ENCODE measurements at places on chromosomes 6 and 20.

GRCh38 chr6:151067684-151068596 lies 171.8 kb upstream of the AKAP12 start:
- no peak for DNase-seq

GRCh38 chr20:63947638-63948456 lies 8.4 kb downstream of the UCKL1 start:
- DNase-seq: no peak

GRCh38 chr6:150380256-150380655 lies 11.4 kb downstream of the IYD start:
- no peak for DNase-seq

DNA sequence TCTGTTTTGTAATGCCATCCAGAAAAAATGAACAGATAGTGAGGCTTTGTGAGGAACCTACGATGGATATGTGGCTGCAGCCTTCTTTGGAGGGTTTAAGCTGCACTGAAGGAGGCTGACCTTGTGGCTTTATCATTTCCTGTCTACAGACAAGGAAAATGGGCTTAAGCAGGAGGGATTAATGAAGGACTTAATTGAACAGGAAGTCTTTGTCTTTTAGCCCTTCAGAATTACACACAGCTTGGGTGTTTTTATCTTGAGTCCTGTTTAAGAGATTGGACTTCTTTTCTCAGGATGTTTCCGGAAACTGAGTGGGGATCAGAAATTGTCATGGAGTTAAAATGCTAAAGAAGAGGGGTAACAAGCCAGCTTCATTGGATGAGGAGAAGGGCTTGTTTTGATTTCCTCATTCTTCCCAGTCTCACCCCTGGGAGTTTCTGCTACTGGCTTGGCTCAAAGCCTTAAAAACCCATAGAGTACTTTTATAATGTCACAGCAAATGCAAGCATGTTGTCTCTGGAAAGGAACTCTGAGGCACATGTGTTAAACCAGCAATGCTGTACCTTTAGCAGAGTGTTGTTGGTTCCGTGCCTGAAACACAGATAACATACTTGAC lies 193.6 kb downstream of the JARID2 start:
- no peak for DNase-seq

DNA sequence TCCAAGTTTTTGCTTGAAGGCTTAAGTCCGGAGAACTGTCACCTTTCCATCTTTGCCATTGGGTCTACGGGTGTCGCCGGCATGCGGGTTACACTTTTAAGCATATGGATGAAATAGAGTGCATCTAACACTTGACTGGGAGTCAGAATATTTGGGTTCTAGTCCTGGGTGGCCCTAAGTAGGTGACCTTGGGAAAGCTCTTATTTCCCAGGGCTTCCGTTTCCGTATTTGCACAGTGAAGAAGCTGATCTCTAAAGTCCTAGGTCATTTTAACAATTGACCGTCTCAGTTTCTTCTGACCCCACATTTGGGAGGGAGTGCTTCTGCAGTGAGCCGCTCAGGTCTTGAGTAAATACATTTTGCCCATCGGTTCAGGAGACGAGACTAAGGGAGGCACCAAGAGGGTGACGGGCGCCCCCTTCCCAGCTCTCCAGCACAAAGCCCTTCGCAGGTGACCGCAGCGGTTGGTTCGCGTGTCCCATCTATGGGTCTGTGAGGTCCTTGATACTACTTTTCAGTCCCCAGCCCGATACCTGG lies 651 bp upstream of the BLTP3A start:
- no peak for DNase-seq

DNA sequence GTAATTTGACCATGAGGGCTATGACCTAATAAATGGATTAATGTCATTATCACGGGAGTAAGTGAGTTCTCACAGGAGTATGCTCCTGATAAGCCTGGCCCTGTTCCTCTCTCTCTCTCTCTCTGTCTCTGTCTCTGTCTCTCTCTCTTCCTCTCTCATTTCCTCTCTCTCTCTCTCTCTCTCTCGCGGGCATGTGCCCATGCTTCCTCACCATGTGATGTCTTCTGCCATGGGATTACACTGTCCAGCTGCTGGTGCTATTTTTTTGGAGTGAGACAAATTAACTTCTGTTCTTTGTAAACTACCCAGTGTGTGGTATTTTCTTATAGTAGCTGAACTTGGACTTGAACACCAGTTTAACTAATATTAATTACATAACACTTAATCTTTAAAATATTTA lies 374.3 kb upstream of the GJE1 start:
- no peak for DNase-seq
